CD4-positive, alpha-beta memory T cell (primary cell): ENCODE measurements at places on chromosomes 5 and 9.
A peak's percentile ranks its signal among the peaks of the same experiment; 100 is the strongest.

DNA sequence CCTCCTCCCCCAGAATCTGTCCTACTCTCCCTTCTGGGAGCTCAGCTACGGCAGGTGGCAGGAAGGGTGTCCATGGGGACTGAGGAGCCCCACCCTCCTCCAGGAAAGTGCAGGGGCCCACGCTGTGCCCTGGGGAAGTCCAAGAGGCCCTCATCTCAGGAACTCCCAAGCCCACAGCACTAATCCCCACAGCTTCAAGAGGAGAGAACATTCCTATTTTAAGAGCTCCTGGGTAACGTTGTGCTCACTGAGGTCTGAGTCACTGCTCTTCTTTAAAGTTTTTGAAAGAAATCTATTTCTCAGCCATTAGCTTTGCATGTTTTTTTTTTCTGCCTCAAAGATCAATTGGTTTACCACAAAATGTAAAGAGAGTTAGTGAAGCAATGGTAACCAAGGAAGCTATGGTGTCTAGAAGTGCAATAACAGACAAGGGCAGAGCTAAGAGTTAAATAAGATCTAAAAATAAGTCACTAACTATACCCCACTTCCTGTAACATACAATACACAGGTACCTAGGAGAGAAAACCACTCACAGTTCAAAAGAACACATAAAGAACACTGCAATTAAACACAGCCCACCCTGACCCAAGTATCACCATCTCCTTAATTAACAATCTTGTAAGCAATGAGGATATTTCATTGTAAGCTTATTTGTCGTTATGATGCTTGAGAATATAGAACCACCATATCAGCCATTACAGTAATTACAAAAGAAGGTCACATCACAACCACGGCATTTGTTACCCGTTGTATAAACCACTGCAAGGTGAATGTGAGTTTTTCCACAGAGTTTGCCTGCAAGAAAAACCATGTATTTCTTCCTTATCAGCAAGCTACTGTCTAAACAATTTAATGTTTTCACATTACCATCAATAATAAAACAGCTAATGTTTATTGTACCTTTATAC lies 382.3 kb upstream of the SLC30A5 start:
- peak; percentile 51 for DNase-seq

DNA sequence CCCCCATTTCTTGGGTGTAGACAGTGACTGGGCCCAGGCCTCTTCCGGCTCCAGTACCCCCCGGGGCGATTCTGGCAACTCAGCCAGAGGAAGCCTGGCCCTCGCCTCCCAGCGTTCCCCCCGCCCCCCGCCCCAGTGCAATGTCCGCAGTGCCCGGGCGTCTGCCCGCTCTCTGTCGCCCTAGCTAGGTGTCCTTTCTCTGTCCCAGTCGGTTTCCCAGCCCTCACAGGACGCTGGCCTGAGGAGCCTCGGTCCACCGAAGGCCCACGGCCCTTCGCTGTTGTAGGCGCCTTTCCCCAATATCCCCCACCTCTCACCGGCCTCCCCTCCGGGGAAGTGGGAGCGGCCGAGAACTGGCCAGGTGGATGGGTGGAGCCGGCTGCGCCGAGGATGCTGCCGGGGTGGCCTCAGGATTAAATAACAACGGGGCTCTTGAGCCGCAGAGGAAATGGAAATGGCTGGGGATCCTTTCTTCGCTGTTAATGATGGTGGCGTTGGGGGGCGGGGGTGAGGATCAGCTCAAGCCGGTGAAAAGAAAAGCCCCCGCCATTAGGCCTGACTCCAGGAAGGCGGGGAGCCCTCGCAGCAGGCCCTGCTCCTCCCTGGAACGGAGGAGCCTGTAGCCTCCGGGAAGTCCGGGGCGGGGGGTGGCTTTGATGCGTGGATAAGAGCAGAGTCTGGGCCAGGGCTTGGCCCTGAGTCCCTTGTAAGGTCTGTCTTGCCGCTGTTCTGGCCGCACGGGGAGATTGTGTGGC lies 1.1 kb upstream of the SPRY4 start:
- DNase-seq = no peak

GRCh38 chr5:10839916-10840599 lies 79.0 kb upstream of the DAP start:
- no peak for DNase-seq

DNA sequence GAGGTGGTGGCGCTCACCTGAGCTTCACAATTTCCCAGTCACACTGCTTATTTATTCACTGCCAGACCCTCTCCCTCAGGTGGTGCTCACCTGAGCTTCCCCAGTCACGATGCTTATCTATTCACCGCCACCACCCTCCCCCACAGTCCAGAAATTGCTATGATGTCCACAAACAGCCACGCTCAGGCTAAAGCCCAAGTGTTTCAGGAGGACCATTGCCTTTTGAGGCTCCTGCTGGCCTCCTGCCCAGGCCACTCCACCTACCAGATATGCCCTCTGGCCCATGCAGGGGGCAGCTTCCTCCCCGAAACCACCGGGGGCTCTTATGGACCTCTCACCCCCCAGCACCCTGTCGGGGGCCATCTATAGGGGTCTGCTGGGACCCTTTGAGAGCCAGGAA lies 4.6 kb downstream of the PDLIM7 start:
- DNase-seq = no peak

- no peak for DNase-seq
These were observed 142.4 kb downstream of the PCSK5 start for GRCh38 chr9:76032797-76033373.

DNA sequence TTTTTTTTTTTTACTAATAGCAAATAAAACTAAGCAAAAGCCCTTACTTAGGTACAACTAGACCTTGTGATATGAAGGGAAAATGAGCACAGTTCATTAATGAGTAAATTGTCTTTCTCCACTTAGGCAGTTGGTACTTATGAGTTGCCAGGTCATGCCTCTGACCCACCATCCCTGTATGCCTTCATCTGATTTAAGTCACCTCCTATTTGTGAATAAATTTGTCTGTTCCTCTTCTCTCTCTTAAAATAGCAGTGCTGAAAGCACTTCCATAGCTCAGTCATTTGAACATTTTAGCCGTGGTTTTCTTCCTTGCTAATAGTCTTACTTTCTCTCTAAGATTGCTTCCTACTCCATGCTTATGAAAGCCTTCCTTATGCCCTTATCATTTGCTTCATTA lies 61.4 kb downstream of the SLC44A1 start:
- no peak for DNase-seq

GRCh38 chr5:140113180-140113698 lies 670 bp upstream of the PURA start:
- peak; percentile 6 for DNase-seq

GRCh38 chr9:92964607-92965060 lies 17.3 kb downstream of the FGD3 start:
- DNase-seq = no peak

GRCh38 chr5:106307265-106307664 lies 1363.5 kb downstream of the EFNA5 start:
- DNase-seq = no peak

DNA sequence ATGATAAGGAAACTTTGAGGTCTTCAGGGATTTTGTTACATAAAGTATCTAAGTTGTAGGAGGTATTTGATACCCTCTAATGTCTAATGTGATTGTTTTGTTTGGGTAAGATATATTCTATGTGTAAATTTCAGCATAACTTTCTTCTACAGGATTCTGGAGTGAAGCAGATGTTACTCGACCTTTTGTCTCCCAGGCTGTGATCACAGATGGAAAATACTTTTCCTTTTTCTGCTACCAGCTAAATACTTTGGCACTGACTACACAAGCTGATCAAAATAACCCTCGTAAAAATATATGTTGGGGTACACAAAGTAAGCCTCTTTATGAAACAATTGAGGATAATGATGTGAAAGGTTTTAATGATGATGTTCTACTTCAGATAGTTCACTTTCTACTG lies 6.0 kb downstream of the MRPS30 start:
- DNase-seq = no peak

GRCh38 chr5:181190711-181191525 lies 14.1 kb downstream of the TRIM7 start:
- DNase-seq = peak; percentile 54
